Left colon (tissue), 2 donors: ENCODE measurements at places on chromosomes 7 and 10. TPM values are rescaled to one million over a fixed set of nuclear protein-coding genes. Genes with fewer than 3 reads are reported as not detected.
A peak's percentile ranks its signal among the peaks of the same experiment; 100 is the strongest.

GRCh38 chr10:121113385-121113696 is 262.2 kb downstream of the WDR11 start:
- DNase-seq = no peak

The BHLHA15 gene
- 3.3 TPM for total RNA-seq

The AGAP3 gene
- total RNA-seq = 64.0 TPM

The CFAP43 gene
- 0.40 TPM for total RNA-seq

The GPR15LG gene
- 621 TPM for total RNA-seq

DNA sequence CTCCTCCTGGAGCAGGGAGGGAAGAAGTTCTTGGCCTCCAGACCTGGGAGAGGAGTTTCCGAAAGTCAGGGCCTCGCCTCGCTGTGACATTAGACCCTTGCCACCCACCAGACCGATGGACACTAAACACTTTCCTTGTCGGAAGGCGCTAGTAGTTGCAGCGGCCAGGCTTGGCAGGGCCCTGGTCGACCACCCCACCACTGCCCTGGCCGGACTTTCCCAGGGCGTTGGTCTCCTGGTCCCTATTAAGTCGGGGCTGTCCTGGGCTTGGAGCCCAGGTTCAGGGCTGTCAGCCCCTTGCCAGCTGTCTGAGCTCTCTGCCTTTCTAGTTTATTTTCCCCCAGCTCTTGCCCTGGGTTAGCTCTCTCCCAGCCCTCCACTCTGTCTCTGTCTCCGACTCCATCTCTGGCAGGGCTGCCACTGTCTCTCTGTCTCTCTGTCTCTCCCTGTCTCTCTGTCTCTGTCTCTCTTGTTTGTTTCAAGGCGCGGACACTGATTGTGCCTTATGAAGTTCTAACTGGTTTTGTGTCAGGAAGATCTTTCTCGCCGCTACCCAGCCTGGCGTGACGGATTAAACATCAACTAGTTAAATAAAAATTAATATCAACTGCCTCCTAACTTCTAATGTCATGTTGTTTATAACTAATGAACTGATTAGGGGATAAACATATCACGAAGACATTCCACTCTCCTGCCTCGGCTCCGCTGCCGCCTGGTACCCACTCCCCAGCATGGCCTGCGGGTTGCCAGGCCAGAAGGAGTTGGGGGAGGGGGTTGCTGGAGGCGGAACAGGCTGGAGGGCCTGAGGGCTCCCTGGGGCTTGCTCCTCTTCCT is 13.8 kb upstream of the PAX2 start:
- DNase-seq = no peak

The HTR7 gene
- 0.21 TPM for total RNA-seq

GRCh38 chr7:116546916-116547315 is 22.1 kb downstream of the CAV1 start:
- DNase-seq = no peak

GRCh38 chr10:12644380-12645144 is 295.2 kb downstream of the CAMK1D start:
- no peak for DNase-seq

GRCh38 chr7:79407351-79407750 is 46.1 kb downstream of the MAGI2 start:
- DNase-seq = no peak

- DNase-seq = no peak
These were observed 1463.4 kb upstream of the CELF2 start for GRCh38 chr10:9554321-9554720.

DNA sequence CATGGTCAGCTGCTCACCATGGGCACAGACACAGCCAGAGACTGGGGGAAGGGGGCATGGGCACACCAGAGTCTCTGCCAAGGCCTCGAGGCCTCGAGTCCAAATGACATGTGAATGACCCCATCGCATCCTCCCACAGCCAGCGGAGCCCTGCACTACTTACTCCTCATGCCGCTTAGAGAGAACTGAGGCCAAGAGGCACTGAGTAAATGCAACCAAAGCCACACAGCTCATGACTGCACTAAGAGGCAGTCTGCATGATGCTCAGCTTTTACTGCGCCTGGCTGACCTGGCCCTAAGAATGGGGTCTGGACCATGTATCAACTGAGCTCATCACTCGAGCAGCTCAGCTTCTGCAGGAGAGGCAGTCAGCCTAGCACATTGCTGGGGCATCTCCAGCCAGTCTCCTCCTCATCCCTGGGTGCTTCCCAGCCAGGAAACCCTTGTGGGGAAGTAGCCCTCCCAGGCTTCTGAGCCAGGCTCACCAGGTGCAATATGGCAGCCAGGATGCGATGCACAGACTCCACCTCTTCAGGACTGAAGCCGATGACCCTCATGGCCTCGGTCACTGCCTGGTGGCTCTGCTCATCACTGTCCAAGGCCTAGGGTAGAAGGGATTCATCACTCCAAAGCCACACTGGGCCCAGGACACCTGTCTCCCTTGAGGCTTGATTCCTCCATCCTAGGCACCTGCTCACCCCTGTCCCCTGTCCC is 7.5 kb downstream of the MYO1G start:
- DNase-seq = no peak

GRCh38 chr7:22561895-22562593 is 62.1 kb upstream of the STEAP1B start:
- no peak for DNase-seq

The LRGUK gene
- 0.36 TPM for total RNA-seq

DNA sequence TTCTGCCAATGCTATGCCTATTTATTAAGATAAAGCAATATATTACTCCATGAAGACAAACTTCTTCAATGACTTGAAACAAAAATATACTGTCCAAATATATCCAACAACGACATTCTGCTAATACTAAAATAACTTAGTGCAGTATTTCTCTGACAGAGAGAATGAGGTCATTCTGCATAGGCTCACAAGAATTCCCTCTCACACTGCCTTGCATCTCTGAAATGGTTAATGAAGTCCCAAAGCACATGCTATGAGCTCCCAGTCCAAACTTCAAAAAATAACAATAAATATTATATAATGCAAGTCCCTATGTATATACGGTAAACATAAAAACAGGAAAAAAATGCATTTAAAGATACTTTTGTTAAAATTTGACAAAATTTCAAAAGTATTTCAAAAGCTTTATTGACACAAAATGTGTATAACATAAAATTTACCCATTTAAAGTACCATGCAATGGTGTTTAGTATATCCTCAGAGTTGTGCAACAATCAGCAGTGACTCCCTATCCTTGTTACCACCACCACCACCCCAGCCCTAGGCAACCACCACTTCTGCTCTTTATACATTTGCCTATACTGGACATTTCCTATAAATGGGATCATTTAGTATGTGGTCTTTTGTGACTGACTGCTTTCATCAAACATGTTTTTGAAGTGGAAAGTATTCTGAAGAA is 27.6 kb downstream of the CHCHD3 start:
- no peak for DNase-seq

The ACADSB gene
- total RNA-seq = 45.2 TPM

- DNase-seq = no peak
These were observed 7.8 kb downstream of the SHH start for GRCh38 chr7:155804431-155804831.

The STEAP1B gene
- not detected for total RNA-seq

The CASD1 gene
- total RNA-seq = 64.4 TPM

DNA sequence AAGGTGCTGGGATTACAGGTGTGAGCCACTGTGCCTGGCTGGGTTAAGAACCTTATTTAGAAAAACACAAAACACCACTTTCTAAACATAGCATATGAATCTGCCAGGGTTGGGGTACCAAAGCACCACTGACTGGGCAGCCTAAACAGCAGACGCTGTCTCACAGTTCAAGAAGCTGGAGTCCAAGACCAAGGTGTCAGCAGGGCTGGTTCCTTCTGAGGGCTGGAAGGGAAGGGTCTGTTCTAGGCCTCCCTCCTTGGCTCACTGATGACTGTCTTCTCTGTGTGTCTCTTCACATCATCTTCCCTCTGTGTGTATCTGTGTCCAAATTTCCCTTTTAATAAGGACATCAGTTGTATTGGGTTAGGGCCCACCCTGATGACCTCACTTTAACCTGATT is 49.6 kb downstream of the HIPK2 start:
- no peak for DNase-seq

GRCh38 chr10:126264102-126265018 is 123.9 kb downstream of the ADAM12 start:
- DNase-seq = no peak

The COL1A2 gene
- total RNA-seq = 103 TPM

The TMEM176B gene
- 173 TPM for total RNA-seq

The OR13A1 gene
- total RNA-seq = not detected

The NEUROD6 gene
- not detected for total RNA-seq

GRCh38 chr7:154720016-154720415 is 282.9 kb downstream of the PAXIP1 start:
- DNase-seq = no peak

DNA sequence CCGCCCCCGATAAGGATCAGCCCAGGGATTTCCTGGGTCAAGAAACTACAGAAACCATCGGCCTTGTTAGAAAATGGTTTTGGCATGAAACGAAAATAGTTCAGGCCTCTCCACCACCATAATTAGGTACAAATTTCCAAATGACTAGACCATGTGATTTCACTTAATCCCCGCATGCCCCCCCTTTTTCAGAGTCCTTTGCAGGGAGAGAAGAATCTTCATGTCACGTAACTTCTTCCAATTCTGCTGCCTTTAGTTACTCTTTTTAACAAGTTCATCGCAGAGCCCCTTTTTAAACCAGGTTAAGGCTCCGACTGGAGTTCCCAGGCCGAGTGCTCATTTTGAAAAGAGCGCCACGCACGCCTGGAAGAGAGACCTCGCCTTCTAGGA is 3.4 kb downstream of the PDGFA start:
- DNase-seq = no peak

DNA sequence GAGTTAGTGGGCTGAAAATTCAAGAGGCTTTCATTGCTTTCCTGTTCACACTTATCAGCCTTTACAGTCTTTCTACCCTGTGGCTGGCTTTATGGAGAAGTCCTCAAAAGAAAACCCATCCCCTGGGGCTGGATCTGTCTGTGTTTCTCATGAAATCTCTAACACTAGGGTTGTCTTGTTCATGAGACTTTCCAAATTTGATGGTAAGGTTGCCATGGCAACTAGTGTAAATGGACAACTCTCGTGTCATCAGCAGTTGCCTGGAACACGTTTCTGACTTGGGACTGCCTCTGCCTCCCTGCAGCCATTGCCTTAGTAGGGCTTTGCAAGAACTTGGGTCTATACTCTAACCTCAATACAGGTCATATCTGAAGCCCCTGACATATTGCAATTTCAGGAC is 35.8 kb upstream of the PLPP4 start:
- no peak for DNase-seq

DNA sequence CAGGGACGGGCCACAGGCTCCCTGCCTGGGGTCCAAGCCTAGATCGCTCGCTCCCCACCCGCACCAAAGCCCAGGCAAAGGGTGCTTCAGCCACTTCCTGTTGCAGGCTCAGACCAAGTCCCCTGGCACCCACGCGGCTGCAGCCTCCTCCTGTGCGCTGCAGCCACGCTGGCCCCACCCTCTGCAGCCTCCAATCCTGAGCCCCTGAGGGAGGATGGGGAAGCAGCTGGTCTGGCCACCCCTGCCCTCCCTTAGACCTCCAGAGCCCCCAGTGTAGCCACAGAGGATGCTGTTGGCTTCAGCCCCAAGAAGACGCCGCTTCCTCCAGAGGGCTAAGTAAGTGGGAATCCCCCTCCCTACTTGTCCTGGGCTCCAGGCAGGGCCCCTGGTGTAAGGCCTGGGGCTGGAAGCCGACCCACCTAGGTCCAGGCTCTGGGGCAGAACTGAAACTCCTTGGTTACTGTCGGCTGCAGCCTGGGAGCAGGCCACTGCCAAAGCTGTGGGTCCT is 9.4 kb downstream of the LIMK1 start:
- DNase-seq = peak; percentile 65

The INA gene
- 0.18 TPM for total RNA-seq

DNA sequence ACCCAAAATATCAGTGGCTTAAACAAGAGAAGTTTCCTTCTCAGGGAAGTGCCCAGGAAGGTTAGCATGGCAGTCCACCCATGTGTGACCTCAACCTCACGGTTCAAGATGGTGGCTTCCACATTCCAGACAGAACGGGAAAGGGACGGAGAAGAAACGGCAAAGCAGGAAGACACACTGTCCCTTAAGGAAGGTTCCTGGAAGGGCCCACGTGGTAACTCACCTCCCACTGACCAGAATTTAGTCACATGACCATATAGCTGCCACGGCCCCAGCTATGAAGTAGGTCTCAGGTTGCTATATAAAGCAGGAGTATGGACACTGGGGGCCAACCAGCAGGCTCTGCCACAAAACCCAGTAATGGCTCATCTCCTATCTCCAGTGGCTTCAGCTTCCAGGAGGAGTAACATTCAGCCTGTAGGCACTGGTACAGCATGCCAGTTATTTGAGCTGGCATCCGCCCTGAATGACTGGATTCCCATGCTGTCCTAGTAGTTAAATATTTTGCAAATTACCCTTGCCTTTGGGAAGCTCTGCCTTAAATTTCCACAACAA is 278.5 kb upstream of the KLF14 start:
- DNase-seq = no peak

The PNLIPRP3 gene
- 0.14 TPM for total RNA-seq

GRCh38 chr7:102182016-102182415 is 104.7 kb upstream of the SH2B2 start:
- no peak for DNase-seq

The OPN4 gene
- total RNA-seq = 0.20 TPM

- no peak for DNase-seq
These were observed 6.6 kb upstream of the VCL start for GRCh38 chr10:73991203-73991883.

The AMZ1 gene
- not detected for total RNA-seq

DNA sequence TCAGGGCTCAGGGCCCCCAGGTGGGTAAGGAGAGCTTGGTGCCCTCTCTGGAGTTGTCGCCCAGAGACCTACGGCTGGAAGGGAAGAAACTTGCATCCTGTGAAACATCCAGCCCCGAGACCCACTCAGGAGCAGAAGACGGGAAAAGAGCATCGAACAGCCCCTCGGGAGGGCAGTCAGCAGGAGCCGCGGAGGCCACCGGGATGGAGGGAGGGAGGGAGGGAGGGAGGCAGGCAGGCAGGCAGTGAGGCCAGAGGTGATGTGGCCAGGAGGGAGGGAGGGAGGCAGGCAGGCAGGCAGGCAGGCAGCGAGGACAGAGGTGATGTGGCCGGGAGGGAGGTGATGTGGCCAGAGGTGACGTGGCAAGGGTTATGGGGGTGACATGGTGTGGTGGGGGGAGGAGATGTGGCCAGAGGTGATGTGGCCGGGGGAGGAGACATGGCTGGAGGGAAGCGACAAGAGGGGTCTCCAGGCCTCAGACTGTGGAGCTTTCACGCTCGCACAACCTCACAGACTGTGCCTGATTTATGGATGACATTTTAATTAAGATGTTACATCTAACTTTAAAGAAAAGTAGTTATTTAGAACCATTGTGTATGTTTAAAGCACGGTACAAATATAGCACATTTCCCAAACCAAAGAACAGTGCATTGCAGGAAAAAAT is 141.1 kb downstream of the DIP2C start:
- no peak for DNase-seq

GRCh38 chr7:34396437-34397064 is 261.5 kb upstream of the NPSR1 start:
- no peak for DNase-seq

GRCh38 chr10:74156919-74157289 is 5.9 kb downstream of the ADK start:
- no peak for DNase-seq

The CCDC7 gene
- total RNA-seq = 11.4 TPM

- DNase-seq = no peak
These were observed 12.5 kb downstream of the GLI3 start for GRCh38 chr7:42224391-42225003.

The HMX2 gene
- 0.20 TPM for total RNA-seq
